ENCODE measurements at places on chromosomes 12 and 14.
A peak's percentile ranks its signal among the peaks of the same experiment; 100 is the strongest.

GRCh38 chr12:6229224-6230218 is 29.3 kb downstream of the CD9 start:
- DNase-seq: peak; percentile 92

DNA sequence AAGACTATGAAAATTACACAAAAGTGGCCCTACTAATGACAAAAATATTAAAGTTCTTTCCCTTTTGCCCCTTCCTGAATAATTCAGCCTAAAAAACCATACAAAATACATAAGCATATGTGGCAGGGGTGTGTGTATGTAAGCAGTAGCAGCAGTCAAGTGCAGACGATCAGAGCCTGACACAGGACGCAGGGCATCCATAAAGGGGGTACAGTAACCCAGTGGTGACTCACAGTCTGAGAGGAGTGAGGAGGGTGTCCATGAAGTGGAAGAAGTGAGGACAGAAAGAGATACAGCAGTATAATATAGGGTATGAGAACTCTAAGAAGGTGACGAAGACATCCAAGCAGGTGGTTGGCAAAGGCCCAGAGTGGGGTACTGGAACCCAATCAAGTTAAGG is 56.7 kb downstream of the RALGAPA1 start:
- no peak for DNase-seq

- no peak for DNase-seq
Measured at GRCh38 chr12:3557116-3557697, 66.2 kb downstream of the PRMT8 start.

DNA sequence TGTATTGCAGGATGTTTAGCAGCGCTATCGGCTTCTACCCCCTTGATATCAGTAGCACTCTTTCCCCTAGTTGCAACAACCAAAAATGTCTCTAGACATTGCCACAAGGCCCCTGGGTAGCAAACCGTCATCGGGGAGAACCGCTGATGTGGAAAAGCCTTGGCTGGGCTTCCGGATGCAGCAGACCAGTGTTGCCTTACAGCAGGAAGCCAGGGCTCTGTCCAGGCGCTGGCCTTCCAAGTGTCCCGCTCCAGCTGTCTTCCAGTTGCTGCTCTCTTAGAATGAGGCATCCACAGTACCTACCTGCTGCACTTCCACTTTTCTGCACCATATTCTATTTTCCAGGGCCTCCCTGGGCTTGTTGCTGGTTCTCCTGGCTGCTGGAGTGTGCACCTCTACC is 22.6 kb upstream of the SLC10A1 start:
- no peak for DNase-seq

- DNase-seq: no peak
Measured at GRCh38 chr14:43765474-43765873, 741.6 kb downstream of the FSCB start.

GRCh38 chr14:77478796-77479195 is 19.8 kb downstream of the ISM2 start:
- no peak for DNase-seq

DNA sequence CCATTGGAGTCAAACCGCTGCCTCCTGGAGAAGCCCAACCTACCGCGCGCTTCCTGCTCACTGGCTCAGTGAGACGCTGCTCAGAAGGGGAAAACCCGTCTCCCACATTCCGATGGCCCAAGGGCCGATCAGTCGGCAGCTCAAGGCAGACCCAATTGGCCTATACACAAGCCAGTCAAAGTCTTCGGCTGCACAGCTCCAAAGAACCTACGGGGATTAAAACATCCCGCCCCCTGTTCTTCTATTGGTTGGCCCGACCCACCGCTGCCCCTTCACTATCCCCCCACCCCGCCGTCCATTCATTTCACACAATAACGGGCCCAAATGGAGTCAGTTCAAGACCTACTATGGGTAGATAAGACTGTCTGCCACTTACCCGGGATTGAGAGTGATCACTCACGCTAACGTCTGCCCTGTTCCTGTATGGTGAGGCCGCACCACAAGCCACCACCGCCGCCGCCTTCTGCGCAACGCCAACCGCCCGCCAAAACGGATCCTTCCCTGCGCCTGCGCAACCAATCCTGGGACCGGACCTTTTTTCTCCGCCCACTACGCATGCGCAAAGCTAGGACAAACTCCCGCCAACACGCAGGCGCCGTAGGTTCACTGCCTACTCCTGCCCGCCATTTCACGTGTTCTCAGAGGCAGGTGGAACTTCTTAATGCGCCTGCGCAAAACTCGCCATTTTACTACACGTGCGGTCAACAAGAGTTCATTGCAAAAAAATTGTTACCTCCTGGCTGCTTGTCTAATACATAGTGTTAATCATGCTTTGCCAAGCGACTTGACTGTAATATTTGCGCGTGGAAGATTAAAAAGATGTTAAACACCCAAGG is at the start of gene CBX5:
Gene CBX5 (minus strand): TSS at position 491 of the 836 bp plus-strand sequence. CDS start 22,472 bp downstream, outside the sequence.
- peak; percentile 100 for DNase-seq

GRCh38 chr12:118188690-118189371 is 52.9 kb downstream of the PEBP1 start:
- no peak for DNase-seq

- DNase-seq: no peak
Measured at GRCh38 chr12:750366-751191, 1.8 kb upstream of the WNK1 start.

DNA sequence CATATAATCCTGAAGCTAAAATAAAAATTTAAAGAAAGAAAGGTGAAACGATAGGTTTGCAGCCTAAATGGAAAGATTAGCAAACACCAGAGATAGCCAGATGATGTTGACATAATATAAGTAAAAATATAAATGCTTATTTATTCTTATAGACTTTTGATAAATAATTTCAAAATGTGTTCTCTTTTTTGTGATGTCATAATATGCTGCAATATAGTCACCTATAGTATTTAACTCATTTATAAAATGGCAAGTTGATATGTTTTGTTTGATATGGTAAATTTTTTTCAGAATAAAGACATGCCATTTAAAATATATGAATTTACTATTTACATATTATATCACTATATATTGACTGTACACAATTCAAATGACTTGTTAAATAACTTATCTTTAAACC is 813.4 kb downstream of the LRFN5 start:
- no peak for DNase-seq
